ENCODE measurements at places on chromosomes 11 and 22.

GRCh38 chr11:77761491-77761890 lies 59.0 kb downstream of the RSF1 start:
- no peak for DNase-seq

GRCh38 chr11:655036-655726 lies 18.1 kb downstream of the DRD4 start:
- DNase-seq: no peak

DNA sequence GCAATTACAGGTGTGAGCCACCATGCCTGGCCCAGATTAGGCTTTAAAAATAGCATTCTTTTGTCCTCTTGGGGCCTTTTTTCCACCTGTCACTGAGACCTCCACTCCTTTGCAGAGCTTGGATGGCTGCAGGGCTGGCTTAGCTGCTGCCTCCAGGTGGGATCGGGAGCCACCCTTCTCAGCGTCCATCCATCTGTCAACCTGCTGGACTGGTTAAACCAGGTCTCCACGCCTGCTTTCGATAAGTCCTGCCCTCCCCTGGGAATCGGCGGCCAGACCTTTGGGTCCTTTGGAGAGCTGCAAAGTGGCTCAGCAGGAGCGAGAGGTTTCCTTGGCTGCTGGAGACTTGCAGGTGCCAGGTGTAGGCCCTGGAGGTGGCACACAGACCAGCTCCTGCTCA lies 23.4 kb upstream of the GRAMD4 start:
- peak; percentile 29 for DNase-seq

DNA sequence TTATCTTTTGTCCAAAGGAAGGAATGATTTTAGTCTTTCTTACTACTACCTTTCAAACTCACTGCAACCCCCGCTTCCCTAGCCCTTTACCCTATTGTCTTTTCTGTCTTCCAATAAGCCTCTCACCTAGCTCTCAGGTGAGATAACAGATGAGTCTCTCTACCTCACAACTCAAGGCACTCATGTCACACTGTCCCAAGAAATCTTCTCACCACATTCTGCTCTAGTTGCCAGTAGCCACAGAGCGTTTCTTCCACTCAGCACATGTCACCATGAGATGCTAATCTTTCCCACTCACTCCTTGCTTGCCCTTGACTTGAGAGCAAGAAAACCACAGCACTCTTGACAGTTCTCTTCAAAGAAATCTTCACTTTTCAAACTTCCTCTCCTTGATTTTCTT lies 32.7 kb upstream of the TMEM41B start:
- no peak for DNase-seq

DNA sequence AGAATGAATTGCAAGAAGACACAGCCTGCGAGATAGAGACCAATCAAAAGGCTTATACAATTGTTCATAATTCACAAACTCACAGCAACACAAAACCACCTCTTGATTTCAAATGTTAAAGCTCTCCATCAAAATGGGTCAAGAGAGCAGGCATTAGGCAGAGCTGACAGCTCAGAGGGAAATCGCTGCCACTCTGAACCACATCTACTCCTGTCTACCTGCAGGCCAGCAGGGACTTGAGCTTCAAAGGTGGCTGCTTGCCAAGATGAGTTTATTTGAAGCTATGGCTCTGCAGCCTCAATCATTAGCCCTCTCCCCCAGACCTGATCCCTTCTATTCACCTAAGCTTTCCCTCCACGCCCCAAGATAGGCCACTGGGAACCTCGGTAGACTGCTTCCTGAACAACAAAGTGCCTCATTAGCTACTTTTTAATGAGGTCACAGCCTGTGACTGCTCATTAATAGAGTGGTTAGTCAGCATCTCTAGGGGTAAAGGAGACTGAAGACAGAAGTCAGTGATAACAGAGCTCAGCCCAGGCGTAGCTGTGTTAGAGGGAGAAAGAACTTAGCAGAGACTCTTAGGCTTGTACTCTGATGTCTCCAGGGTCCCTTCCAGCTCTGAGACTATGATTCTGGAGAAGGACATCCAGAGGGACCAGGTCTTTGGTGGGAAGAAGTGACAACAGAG lies 21.2 kb upstream of the OR10A5 start:
- no peak for DNase-seq

- no peak for DNase-seq
Observed at GRCh38 chr11:118742304-118742703, 48.7 kb downstream of the DDX6 start.

GRCh38 chr11:16336721-16337120 lies 19.6 kb downstream of the SOX6 start:
- no peak for DNase-seq

- DNase-seq: no peak
Observed at GRCh38 chr11:128058580-128059208, 528.7 kb downstream of the ETS1 start.

- DNase-seq: no peak
Observed at GRCh38 chr11:19767627-19768151, 55.1 kb downstream of the NAV2 start.

DNA sequence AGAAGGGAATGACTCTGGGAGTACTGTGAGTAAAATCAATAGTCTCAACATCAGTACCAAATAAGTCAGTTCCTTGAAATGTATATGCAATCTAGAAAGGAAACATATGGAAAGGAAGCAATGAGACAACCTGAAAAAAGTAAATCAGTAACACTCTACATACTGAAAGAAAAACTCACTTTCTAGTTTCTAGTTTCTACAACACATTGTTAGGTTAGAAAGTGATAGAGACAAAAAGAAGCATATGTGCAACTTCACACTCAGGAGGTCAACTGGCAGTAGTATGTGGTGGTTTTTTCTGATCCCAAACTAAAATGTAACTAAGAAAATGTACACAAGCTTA lies 156.5 kb upstream of the SOX6 start:
- DNase-seq: no peak

DNA sequence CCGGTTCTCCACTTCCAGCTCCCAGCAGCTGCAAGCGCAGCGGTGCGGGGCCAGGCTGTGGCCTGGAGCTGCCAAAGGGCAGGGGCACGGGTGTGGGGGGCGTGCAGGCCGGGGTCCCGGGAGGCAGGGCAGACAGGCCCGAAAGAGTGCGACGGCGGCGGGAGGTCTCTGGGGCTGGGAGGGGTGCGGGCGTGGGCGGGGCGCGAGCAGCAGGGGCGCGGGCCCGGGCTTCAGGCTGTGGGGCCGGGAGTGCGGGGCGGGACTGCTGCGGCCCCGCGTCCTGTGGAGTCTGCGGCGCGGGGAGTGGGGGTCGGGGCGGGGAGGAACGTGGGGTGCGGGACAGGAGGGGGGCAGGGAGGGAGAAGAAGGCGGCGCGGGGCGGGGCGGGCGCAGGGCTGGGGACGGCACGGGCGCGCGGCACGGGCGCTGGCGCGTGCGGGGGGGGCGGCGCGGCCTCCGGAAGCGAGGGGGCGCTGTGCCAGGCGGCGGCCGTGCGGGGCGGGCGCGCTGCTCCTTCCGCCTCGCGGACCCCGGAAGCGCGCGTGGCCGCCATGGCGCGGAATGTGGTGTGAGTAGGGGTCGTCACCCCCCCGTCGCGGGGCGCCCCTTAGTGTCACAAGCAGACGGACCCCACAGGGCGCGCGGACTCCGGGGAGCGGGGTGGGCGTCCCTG lies at the start of gene MRPL23:
Gene MRPL23, plus strand, starts transcription at position 521 of the 673 bp plus-strand sequence. Its CDS starts 31 bp downstream, at position 552.
- DNase-seq: no peak

DNA sequence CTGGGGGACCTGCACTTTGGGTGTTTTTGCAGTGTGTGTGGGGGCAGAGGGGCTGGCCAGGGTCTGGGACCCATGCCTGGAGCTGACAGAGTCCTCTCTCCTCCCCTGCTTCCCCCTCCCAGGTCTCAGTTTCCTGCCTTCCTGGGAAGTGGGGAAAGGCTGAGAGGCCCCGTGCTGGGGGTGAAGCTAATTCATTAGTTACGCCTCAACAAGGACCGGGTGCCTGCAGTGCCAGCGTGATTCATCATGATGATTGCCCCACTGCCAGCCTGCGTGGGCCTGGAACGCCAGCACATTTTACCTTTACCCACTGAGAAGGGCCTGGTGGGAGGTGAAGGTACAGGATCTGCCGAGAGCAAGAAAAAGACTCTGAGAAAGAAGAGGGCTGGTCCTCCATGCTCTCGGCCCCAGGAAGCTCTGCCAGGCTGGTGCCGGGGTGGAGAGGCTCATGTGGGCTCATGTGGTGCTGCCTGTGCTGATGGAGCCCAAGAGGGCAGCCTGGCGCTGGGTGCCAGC lies 2.9 kb upstream of the LRRC10B start:
- no peak for DNase-seq

- DNase-seq: no peak
Observed at GRCh38 chr11:114159320-114159719, 99.8 kb downstream of the ZBTB16 start.

DNA sequence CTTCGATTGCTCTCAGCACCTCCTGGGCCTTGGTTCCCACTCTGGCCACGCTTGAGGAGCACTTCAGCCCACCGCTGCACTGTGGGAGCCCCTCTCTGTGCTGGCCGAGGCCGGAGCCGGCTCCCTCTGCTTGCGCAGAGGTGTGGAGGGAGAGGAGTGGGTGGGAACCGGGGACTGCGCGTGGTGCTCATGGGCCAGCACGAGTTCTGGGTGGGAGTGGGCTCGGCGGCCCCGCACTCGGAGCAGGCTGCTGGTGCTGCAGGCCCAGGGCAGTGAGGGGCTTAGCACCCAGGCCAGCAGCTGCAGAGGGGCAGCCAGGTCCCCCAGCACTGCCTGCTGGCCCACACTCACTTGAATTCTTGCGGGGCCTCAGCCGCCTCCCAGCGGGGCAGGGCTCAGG lies 12.2 kb downstream of the OR4B1 start:
- DNase-seq: no peak

DNA sequence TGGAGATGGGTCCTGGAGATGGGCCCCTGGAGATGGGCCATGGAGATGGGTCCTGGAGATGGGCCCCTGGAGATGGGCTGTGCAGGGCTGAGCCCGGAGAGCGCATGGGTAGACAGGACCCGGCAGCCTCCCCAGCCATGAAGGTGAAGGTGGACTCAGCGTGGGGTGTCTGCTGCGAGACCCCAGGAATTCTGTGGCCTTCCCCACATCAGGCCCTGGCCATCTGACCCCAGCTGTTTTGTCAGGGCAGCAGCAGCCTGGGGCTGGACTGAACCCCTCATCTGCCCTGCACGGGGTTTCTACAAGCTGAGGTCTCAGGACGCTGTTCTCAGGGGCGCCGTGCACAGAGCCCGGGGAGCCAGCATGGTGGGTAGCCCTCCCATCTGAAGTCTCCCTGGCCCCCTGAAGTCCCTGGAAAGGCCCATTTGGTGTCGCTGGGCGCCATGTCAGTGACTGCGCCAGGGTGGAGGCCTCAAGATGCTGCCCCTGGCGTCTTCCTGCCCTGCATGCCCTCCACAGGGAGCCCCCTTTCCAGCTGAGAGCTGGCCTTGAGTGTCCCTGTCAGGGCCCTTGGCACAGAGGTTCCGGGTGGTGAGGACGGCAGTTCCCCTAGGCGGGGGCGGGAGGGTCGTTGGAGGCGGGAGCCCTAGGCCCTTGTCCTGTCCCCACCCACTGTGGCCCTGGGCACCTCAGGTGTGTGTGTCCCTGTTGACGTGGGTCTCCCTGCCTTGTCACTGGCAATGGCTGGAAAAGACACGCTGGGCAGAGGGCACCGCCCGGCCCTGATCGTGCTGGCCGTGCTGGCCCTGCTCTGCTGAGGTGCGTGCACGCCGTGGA lies 5.4 kb downstream of the BRSK2 start:
- DNase-seq: no peak

- DNase-seq: no peak
Observed at GRCh38 chr11:71251761-71252268, 562 bp downstream of the SHANK2 start.

- no peak for DNase-seq
Observed at GRCh38 chr11:41289408-41289807, 170.0 kb downstream of the LRRC4C start.

- peak; percentile 13 for DNase-seq
Observed at GRCh38 chr11:7665473-7666291, 7.6 kb downstream of the CYB5R2 start.

DNA sequence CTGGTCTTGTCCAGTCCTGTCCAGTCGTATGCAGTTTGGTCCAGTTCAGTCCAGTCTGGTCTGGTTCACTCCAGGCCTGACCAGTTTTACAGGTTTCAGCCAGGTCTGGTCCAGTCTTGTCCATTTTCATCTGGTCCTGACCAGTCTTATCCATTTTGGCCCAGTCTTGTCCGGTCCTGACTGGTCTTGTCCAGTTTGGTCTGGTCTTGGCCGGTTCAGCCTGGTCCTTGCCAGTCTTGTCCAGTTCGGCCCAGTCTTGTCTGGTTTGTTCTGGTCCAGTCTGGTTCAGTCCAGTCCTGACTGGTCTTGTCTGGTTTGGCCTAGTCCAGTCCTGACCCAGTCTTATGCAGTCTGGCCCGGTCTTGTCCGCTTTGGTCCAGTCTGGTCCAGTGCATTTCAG lies 380.2 kb downstream of the OR4C45 start:
- DNase-seq: no peak

DNA sequence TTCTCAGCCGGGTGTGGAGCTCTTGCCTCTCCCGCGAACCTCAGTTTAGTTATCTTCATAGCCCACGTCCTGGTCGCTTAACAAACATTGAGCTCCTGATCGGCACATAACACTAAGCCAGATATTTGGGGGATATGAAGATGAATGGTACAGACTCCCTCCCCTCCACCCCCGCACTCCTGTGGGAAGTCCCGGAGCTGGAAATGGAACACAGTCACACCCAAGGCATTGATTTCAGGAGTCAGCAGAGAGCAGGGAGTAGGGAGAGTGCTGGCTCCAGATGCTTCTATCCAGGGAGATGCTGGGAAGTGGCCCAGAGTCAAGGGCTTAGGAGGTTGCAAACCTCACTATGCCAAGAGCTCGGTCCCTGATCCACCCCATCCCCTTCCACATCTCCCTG lies 26.1 kb upstream of the CABP7 start:
- no peak for DNase-seq

DNA sequence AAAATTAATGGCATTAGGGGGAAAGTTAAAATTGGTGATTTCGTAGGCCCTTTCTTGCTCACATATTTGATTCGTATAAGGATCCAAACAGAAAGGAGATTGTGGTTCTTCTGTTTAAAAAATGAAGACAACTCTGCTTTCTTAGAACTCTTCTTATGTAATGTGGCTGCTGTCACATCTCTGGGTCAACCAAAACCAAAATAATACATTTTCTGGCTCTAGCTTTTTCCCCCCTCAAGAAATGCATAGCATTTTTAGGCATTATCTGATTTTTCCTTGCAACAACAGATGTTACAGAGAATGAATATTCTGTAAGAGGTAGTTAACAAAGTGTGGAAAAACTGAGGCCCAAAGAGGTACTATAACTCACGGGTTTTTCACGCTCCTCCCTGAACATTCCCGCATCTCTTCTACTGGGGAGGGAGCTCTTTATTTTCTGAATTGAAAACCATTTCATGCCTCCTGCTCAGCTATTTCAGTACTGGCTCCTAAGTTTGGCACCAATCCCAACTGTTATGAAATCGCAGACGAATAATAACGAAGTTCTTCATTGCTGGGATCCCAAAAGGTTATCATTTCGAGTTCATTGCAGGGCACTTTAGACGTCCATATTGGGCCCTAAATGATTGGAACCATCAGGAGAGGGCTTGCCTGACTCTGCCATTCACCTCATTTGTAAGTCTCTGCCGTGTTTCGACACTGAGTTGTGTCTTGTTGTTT lies 17.1 kb downstream of the GRAP2 start:
- DNase-seq: no peak

GRCh38 chr11:128318856-128319474 lies 268.4 kb downstream of the ETS1 start:
- no peak for DNase-seq
